ENCODE measurements at places on chromosomes 5 and 9.

- DNase-seq, result no peak
Observed at GRCh38 chr5:131466171-131466766, 168.8 kb downstream of the RAPGEF6 start.

DNA sequence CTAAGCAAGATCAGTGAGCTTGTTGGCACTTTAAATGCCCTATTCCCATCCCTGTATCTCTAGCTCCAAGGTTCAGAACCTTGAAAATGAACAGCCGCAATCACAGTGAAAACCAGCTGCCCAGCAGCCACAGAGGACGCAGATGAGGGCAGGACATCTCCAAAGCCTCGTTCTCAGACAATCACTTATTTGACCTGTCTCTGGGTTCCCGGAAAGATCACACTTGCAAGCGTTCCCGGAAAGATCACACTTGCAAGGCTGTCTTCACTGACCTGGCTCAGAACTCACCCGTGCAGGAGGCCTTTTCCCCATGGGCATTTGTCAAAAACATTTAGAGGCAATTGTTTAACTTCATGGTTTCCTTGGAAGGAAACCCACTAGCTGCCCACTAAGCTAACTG is 25.7 kb downstream of the IPPK start:
- DNase-seq, result no peak

DNA sequence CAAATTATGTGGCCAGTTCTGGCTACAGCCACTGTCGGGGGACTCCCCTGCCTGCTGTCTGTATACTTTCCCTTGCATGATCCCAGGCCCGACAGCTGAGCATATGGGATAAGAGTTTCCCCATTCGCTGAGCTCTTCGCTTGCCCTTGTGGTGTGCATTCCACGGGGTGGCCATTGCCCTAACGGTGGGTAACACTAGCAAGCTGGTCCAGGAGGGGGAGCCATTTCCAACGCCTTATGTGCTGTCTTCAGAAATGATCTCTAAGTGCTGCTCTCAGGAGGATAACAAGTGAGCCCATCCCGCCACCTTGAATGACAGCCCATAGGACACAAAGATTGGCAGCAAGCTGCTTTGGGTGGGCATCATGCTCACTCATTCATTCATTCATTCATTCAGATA is 190.9 kb downstream of the FSTL4 start:
- DNase-seq, result peak; percentile 48

GRCh38 chr5:142863856-142864255 is 93.7 kb downstream of the ARHGAP26 start:
- DNase-seq, result no peak

DNA sequence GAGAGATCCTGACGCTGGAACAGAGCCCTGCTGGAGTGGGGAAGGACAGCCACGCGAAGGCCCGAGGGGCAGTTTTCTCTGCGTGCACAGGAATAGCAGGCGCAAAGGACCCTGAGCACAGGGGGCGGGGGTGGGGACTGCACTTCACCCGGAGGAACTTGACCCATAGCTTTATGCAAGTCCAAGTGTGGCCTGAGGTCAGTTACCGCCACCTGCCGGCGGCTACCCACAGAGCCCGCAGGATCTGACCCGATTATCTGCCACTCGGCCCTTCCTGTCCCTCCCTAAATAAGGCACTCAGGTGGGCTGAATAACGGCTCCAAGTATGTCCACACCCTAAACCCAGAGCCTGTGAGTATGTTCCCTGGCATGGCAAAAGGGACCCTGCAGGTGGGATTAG is 65.4 kb upstream of the FCN1 start:
- DNase-seq, result peak; percentile 26

GRCh38 chr5:134098690-134099089 is 15.8 kb upstream of the TCF7 start:
- no peak for DNase-seq

GRCh38 chr9:99967457-99967856 is 61.0 kb downstream of the STX17 start:
- no peak for DNase-seq

GRCh38 chr5:537621-538071 is 13.4 kb upstream of the SLC9A3 start:
- DNase-seq, result no peak

DNA sequence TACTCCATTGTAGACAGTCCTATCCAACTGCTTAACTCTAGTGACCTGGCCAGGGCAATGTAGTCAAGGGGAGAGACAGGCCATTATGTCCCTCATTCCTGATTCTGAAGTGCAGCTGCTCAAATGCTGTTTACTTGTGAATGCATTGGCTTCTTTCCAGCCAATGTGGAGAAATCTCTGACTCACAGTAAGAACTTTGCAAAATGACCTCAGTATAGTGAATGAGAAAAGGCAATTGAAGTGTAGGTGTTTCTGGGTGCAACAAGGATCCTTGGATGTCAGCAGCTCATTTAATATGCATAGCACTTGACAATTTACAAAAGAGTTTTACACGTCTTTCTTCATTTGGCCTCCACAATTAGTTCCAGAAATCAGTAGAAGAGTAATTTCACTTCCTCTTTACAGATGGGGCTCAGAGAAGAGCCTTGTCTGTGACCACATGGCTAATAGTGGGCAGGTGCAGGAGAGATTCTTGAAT is 367.2 kb downstream of the OSTF1 start:
- peak; percentile 2 for DNase-seq

DNA sequence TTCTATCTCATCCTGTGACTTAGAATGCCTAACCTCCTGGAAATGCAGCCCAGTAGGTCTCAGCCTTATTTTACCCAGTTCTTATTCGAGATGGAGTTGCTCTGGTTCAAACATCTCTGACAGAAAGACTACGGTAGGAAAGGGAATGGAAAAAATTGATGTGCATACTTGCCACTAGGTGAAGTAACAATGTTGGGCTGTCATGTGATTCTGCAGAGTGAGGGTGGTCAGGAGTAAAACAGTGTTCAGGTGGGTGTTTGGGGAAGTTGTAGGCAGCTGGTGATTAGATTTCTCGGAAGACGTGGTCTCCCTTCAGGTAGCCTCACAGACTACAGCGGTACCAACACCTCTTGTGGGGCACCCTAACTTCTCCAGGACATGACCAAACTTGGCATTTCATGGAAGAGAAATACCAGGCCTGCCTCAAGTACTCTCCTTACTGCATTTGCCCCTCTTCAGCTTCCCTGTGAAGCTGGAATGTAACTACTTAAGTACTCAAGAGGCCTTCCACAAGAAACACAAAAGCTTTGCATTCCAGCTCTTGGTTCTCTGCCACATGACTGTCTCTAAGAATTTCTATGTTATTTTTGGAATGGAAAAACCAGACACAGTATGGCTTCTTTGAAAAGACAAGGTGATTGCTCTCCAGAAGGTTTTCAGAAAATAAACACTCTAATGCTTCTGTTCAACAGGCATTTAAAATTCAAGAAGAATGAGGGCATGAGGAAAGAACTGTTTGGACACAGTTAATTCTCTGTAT is 17.4 kb upstream of the ENTREP1 start:
- no peak for DNase-seq

DNA sequence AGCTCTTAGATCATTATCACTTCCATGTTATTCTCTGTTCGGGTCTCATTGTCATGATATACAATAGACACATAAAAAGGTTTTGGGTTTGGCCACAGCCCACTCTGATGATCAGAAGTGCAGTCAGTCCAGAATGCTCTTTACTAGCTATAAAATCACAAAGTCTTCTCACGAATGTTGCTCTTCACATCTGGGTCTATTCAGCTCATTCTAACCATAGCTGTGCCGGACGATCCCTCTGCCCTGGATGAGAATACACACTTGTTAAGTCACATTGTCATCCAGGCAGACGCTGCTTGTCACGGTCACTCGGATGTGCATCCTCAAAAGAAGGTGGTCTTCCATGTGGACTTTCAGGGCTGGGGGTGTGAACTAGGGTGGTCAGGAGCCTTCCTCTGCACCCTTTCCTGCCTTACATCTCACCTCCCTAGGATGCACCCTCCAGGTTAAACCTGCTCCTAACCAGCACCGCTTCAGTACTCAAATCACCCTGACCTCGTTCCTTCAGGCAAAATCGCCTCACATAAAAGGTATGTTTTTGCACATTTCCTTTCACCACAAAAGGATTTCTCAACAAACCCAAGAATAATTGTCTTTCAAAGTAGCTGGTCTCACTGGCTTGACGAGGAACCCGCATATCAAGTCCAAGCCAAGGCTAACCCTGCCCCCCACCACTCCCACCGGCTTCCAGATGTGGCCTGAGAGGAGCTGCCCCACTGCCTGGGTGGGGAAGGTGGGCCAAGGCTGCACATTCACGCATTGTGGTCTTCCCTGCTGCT is 21.9 kb downstream of the ANKH start:
- DNase-seq, result no peak

- peak; percentile 21 for DNase-seq
Observed at GRCh38 chr5:73902327-73903051, 276.5 kb downstream of the ARHGEF28 start.

GRCh38 chr9:1536522-1537170 is 478.5 kb upstream of the SMARCA2 start:
- DNase-seq, result no peak

DNA sequence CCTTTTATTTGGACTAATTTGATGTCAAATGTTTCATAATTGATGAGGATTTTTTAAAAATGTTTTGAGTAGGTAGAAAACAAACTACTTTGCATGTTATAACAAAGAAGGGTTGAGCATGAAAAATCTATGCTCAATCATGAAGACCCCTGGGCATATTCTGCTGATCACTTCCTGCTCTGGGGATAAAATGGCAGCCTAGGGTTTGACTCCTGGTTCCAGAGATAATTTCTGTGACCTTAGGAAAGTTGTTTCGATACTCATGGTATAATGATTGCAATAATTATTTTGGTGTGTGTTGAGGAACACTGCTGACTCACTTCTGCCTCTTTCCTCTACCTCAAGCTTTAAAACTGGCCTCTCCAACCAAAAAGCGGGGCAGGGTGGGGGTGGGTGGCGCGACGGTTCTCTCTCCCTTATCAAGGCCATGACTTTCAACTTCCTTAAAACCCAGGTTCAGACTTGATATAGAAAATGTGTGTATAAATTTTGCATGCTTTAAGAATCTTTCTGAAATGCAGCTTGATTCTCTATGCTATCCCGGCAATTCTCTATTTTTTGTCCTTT is 6.0 kb upstream of the PIP5K1B start:
- DNase-seq, result no peak

GRCh38 chr9:122190597-122191381 is 31.1 kb downstream of the MORN5 start:
- no peak for DNase-seq

- no peak for DNase-seq
Observed at GRCh38 chr5:75152860-75153259, 83.8 kb downstream of the ANKRD31 start.

- no peak for DNase-seq
Observed at GRCh38 chr9:38311382-38312270, 80.9 kb upstream of the ALDH1B1 start.

GRCh38 chr5:14945450-14945849 is 73.9 kb upstream of the ANKH start:
- DNase-seq, result no peak
